AG09319 (cell line): ENCODE measurements at places on chromosomes 1 and 21.

GRCh38 chr1:194174528-194174927 lies 988.1 kb upstream of the B3GALT2 start:
- DNase-seq, result no peak

DNA sequence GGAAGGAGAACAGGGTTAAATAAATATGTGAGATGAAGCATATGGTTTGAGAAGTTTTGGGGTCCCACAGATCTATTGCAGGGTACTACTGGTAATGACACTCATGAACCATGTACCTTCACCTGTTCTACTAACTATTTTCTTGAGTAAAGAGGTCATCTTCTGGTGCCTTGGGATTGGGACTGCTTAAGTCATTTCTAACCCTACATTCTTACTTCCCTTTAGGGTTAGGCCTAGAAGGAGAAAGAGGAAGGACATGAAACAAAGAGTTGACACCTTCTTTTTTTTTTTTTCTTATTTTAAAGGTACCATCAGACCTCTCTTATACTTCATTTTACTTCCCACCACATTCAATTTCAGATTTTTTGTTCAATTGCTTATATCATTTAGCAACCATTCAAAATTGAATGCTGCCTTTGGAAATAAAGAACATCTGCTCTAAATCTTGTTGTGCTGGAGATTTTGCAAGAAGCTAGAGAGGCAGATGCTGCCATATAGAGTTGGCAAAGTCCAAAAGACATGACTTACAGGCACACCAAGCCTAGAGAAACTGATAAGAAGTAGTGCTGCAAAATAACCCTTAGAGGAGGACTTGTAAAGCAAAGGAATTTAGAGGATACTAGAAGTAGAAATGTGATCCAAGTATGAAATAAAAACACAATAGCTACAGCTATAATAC lies 374.4 kb upstream of the ST6GALNAC5 start:
- no peak for DNase-seq

- no peak for DNase-seq
Measured at GRCh38 chr1:234579967-234580366, 30.0 kb downstream of the IRF2BP2 start.

DNA sequence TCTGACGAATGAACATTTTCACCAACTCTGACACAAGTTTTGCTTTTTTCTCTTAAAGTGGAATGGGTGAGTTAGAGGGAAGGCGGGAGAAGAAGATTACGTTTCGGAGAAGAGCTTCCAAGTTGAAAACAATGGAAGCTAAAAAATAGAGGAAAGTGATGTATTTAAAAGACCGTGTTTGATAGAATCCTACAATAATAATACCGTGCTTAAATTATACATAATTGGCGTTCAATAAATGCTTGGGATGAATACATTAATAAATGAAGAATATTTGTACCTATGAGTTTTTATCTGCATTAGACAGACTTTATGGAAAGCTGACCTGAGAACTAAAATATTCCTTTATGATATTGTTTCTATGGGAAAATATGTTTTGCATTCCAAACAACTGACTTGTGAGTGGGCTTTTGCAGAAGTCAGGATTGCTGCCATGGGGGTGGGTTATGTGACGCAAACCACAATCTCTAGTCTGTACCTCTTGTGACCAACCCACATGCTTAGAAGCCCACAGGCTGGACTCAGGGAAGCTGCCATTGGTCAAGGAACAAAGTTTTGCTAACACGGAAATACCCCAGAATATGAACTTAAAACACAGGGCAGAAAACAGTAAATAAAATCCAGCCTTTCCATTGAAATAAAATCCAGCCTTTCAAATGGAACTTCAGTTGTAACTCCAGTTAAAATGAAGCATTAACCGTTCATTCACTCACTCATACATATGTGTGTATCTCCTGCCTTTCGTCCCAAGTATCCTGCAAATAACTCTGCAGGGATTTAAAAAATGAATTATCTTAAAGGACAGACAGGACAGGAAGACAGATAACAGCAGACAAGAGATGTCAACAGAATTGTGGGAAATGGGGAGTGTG lies 21.3 kb upstream of the ATF3 start:
- DNase-seq, result no peak

- DNase-seq, result no peak
Measured at GRCh38 chr1:43334453-43335205, 3.0 kb upstream of the MPL start.

- DNase-seq, result no peak
Measured at GRCh38 chr1:35190784-35191183, 2.2 kb downstream of the SFPQ start.

DNA sequence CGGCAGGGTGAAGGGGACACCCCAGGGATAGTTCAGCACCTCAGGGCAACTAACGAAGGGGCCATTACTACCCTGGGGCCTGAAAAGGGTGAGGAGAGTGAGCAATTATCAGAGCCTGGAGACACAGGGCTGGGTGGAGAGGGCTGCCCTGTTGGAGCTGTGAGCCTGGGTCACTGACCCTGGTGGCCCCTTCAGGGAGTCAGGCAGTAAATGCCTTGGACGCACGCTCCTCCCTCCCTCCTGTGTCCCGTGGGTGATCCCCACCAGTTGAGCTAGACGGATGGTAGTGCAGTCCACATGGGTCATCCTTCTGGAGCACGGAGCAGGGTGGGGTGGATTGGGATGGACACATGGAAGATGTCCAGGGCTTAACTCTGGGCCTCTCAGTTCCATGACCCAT lies 305.3 kb downstream of the PTPRU start:
- DNase-seq, result no peak

GRCh38 chr1:54404939-54405897 lies 976 bp downstream of the SSBP3 start:
- DNase-seq, result no peak

DNA sequence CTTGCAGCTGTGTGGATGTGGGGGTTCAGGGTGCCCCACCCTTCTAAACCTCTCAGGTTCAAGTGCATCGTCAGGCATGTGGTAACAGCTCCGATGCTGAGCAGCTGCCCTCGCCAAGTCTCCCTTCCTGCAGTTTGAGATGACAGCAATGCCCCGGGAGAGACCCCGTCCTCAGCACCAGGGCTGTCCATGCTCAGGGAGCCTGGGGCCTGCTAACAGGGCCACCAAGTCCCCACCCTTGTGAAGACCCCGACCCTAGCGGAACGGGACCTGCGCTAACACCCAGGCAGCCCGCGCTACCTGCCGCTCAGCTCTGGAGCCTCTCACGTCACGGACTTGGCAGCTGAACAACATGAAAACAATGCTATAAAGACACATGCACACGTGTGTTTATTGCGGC lies 159.2 kb upstream of the C1orf174 start:
- DNase-seq, result no peak

DNA sequence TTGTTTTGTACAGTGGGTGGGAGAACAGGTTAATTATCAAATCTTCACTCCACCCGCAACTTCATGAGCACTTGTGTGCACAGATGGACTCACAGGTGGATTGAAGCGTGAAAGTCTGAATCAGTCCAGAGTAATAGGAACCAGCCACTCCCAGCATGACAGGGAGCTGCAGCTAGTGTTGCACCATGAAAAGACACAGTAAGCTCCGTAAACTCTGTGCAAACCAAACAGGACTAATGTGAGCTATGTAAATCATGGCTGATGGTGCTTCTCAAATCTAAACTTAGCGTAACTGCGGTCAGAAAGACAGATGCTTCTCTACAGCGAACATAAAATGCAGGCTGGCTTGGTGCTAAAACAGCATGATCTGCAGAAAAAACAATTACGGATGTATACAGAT lies 114.4 kb downstream of the CENPF start:
- DNase-seq, result no peak
